ENCODE measurements at places on chromosomes 1 and 21.
A peak's percentile ranks its signal among the peaks of the same experiment; 100 is the strongest.

DNA sequence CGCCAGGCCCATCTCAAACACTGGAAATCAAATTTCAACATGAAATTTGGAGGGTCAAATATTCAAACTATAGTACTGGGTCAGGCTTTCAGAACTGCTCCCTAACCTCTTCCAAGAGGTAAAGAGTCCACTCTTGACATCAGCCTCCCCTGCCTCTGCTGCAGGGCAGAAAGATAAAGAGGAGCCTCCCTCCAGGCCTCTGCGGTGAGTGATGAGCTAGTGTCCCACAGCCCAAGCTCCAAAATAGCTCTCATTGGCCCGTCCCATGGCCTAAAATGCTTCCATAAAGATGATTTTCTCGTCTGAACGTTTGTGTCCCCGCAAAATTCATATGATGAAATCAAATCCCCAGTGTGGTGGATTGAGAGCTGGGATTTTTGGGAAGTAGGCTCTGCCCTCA is 33.7 kb upstream of the CCSAP start:
- DNase-seq = no peak

GRCh38 chr1:10245674-10246073 is 35.3 kb downstream of the KIF1B start:
- no peak for DNase-seq

GRCh38 chr1:109045595-109045994 is 3.7 kb upstream of the WDR47 start:
- DNase-seq = no peak

DNA sequence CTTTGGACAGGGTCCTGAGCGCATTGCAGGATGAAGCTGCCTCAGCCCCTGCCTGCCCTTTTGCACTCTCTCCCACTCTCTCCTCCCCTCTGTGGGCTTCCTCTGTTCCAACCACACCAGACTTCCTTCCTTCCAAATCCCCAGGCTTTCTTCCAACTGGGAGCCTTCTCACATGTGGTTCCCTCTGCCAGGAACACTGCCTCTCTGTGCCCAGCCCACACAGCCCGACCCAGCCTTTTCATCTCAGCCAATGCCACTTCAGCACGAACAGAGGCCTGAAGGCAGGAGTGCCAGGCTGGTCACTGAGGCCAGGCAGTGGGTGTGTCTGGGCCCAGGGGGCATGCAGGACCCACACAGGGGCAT is 5.9 kb downstream of the SELENON start:
- no peak for DNase-seq

DNA sequence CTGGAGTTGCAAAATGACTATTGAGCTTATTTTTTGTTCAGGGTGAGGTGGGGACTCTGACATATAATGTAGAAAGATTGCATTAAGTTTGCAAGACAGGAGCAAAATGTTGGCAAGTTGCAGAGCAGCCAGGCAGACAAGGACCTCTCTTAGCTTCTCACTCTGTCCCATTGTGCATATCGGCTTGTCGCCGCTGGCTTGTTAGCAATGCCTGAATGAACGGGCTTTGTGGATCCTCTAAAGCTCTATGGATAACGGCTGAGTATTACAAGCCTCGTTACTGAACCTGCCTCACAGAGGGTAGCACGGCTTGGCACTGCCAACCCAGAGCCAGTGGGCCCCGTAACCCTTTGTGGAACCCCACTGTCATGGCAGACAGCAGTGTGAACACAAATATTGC is 68.4 kb downstream of the TNR start:
- no peak for DNase-seq

DNA sequence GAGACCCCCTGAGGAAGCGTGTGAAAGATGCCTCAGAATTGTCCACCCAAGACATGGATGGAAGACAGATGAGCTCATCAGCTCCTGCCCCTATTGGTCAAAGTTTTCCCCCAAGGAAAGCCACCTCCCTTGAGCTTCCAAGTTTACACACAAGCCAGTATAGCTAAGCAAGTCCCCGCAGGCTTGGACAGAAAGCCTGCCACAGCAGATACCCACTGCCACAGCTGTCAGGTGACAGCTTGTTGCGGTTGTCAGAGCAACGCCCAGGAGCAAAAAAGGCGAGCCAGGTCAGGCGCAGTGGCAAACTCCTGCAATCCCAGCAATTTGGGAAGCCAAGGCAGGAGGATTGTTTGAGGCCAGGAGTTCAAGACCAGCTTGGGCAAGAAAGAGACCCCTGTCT is 60.9 kb upstream of the IFNAR2 start:
- DNase-seq = no peak

DNA sequence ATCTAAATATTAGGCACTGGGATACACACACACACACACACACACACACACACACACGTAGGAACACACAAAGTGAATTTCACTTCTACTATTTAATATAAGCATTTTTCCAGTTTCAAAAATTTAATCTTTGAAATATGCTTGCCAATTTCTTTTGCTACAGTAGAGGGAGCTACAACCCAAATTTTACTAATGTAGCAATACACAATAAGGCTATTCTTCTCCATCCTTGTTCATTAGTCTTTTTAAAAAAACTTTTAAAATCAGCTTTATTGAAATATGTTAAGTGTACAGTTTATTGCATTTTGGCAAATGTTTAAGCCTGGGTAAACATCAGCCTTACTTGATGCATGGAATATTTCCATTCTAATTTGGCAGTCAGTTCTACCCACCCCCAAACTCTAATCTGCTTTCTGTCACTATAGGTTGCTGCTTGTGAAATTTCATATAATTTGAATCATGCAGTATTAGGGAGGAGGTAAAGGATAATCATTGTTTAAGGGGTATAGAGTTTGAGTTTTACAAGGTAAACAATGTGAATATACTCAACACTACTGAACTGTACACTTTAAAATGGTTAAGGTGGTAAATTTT is 93.0 kb upstream of the TENT5C start:
- DNase-seq = no peak

DNA sequence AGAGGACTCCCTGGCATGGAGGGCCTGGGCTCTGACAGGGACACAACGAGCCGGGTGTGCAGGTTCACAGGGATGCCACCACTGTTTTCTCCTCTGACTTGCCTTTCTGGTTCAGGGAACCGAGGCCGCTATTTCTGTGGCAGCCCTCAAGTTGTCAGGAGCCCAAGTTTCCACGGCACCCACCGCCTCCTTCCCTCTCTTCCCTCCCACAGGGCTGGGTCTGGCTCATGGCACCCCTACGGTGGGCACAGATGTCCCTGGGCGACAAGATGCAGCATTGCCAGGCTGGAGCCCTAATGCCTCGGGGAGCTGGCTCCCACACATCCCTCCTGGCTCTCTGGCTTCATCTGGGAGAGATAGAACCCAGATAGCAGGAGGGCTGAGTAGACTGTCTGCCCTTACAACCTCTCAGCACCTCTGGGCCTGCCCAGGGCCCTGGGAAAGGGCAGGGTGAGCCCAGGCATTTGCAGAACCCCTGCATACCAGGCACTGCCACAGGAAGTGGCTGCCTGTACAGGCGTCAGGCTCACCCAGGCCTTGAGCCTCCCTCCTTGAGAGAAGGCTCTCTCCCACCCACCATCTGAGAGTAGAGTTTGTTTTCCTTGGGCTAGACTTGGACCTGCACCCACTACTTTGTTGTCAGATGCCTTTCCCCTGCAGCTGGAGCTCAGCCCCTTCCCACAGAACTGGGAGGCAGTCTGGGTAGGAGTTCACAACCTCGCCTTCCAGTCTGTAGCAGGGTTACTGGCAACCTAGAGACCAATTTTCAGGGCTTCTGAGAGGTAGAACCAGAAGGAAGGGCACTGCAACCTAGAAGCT is 20.5 kb downstream of the KCNC4 start:
- no peak for DNase-seq

DNA sequence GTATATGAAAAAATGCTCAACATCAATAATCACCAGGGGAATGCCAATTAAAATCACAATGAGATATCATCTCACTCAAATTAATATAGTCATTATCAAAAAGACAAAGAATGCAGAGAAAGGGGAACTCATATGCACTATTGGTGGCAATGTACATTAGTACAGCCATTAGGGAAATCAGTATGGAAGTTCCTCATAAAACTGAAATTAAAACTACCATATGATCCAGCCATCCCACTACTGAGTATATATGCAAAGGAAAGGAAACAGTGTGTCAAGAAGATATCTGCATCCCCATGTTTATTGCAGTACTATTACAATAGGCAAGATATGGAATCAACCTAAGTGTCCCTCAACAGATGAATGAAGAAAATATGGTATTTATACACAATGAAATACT is 32.1 kb upstream of the TEKT2 start:
- no peak for DNase-seq

DNA sequence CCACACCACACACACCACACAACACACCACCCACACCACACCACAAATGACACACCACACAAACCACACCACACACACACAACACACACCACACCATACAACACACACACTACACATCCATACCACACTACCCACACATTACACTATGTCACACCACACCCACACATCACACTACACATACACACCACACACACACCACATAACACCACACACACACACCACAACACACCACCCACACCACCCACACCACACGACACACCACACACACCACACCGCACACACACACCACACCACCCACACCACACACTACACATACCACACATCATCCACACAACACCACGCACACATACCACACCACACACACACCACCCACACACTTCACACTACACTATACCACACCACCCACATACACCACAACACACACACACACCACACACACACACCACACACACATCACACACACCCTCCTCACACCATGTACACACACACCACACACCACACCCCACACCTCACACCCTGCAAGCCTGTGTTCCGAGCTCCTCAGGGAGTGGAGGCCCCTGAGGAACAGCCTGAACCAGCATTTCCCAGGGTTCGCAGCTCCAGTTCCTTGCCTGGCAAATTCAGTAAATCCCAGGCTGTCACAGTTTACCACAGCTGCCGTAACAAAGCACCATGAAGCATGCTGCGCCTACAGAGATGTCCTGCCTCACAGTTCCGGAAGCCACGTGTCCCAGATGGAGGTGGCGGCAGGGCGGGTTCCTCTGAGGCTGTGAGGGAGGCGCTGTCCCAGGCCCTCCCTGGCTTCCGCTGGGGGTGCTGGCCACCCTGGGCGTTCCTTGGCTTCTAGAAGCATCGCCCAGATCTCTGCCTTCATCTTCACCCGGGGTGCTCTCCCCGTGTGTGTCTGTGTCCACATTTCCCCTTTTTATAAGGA is 69.8 kb upstream of the ATP5PO start:
- DNase-seq = no peak

- DNase-seq = peak; percentile 32
Measured at GRCh38 chr1:67850151-67850551, 16.9 kb upstream of the GNG12 start.

- DNase-seq = no peak
Measured at GRCh38 chr21:46431448-46431847, 27.2 kb upstream of the DIP2A start.

- peak; percentile 3 for DNase-seq
Measured at GRCh38 chr1:184036517-184036949, 995 bp downstream of the COLGALT2 start.

DNA sequence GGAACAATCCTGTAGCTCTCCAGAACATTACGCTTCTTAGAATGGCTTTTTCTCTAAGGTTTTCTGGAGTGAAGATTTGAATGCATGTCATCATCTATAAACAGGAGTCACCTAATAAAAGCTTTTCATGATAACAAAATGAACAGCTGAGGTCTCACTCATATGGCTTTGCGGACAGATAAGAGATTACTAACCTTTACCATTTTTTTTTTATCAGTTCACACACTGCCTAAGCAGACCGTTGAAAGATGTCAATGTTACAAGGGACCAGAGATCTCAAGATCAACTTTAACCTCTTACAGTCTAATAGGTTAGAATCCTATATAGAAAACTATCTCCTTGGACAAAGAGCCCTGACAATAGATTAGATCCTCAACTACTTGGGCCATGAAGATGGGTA is 41.4 kb downstream of the SCMH1 start:
- DNase-seq = no peak

DNA sequence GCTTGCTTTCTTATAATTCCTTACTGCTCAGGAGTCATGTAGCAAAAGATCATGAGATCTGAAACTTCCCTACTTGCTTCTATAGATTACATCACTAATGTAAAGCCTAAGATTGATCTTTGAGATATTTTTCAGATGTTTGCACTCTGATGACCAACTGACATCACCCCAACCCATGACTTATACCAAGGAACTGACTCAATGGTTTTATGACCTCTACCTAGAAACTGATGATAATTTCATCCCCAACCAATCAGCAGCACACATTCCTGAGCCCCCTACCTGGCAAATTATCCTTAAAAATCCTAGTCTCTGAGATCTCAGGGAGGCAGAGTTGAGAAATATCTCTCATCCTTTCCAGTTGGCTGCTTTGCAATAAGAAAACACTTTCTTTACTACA is 122.3 kb upstream of the CAMK1G start:
- DNase-seq = no peak

DNA sequence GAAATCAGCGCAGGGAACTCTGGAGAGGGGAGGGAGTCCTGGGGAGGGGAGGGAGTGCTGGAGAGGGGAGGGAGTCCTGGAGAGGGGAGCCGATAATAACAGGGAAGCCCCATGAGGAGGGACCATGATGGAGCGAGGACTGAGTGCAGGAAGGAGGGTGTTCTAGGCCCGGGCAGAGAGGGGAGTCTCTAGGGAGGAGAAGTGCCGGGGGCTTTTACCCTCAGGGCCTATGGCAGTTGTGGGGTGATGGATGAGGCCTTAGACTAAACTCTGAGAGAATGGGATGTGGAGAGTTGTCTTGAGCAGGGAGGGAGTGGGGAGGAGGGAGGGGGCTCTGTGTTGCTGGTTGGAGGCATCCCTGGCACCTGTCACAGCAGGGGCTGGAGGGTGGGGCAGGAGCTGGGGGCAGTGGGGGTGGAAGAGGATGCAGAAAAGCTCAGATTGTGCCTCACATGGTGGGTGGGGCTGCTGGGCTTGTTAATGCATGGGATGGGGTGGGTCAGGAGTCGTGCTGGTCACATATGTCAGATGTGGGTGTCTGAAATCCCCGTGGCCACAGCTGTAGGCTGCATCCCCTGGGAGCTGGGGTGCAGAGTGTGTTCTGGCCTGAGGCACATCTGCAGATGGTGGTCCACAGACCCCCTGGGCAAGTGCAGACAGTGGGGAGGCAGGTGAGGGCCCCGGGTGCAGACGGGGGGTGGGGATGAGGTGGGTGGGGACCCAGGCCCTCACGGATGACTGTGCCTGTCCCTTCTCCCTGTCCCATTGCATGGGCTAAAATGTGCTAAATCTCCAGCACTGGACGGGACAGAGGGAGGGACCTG is 88.4 kb upstream of the COL6A1 start:
- DNase-seq = no peak

DNA sequence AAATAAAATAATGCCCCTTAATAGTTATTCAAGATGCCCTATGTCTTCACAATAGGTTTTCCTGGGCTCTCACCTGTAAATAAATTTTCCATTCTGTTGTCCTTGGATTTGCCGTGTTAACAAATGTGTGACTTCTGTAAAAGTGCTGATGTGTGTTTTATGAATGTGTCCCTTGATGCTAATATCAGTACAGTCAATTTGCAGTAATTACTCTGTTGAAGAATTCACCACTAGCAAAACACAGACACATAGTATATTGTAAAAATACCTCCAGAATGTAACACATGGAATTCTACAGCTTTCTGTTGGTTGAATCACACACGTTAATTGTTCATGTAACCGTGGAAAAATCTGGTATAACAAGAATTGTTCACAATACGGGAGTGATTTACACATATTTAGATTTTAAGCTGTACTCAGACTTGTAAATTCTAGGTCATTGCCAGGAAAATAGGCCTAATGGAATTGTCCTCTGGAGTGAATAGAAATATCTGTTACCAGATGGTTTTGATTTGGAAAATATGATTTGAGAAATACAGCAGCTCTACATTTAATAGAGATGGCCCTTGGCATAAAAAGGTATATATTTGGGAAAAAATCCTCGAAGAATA is 36.7 kb upstream of the KCNK2 start:
- no peak for DNase-seq

Measured in NCI-H748 treated with DMSO at 0.1 percent for 48 hours (cell line).